AG08395 (cell line): ENCODE measurements at places on chromosomes 6 and 20.
A peak's percentile ranks its signal among the peaks of the same experiment; 100 is the strongest.

DNA sequence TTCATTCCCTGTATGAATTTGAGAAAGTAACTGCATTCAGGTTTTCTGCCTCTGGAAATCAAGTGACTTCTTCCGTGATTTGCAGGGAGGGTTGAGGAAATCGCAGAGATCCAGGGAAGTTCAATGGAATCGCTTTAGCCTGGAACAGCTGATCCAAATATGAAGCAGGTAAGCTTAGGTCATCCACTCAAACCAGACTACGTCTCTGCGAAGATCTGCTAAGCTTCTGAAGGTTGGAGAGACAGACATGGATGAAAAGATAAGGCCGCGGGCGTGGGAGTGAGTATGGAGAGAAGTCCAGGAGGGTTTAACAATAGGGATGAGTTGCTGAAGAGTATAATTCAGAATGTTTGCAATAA lies 34.2 kb upstream of the BTN3A2 start:
- DNase-seq: no peak

GRCh38 chr6:156262014-156262413 lies 515.2 kb upstream of the ARID1B start:
- DNase-seq: no peak

DNA sequence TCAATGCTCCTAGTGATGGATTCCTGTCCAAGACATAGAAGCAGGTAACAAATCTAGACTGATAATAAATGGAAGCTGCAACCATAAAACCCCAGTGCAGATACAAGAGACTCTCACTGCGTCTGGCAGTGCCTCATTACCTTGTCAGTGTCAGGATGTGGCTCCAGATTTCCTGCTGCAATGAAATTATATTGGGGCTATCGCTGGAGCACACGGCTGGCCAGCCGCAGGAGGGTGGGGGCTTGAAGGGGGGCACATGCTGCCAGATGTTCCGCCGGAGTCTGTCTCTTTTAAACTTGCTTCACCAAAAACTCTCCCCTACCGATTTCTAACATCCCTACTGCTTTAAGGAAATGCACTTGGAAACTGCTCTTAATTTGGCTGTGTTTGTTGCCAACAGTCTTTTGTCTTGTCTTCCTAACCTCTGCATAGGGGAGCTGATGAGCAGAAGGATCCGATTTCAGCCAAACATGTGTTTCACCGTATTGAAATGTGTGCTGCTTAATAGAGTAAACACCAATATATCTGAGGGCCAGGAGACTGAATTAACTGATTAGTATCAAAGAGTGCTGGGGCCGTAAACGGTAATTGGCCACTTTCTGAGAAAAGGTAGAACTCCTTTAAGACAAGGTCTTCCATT lies 102.2 kb upstream of the EXOC2 start:
- no peak for DNase-seq

DNA sequence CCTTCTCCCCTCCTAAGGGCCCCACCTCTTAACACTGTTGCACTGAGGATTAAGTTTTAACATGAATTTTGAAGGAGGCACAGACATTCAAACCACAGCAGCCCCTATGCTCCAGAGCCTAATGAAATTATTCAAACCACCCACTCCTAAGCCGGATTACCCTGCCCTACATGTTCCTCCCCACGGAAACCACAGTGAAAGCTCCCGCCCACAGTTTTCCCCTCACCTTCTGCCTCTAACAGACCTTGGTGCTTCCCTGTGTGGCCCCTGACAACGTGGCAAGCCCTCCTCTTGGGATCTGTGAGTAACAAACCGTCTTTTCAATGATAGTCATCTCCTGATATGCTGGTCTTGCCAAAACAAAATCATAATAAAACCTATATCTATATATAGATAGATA lies 74.8 kb downstream of the RIN2 start:
- no peak for DNase-seq

DNA sequence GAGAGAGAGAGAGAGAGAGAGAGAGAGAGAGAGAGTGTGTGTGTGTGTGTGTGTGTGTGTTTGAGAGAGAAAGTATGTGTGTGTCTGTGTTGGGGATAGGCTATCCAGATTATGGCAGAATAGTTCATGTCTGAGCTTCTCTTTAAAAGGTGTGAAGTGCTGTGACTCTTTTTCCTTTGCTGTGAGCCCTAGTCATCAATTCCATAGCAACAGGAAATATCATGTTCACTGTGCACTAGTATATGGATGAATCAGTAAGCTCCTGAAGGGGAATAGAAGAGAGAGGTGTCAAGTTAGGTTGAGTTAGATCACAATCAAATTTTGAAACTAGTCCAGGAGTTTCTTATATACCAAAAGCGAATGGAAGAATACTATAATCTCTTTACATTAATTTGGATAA lies 318.7 kb downstream of the RFPL4B start:
- DNase-seq: peak; percentile 22

DNA sequence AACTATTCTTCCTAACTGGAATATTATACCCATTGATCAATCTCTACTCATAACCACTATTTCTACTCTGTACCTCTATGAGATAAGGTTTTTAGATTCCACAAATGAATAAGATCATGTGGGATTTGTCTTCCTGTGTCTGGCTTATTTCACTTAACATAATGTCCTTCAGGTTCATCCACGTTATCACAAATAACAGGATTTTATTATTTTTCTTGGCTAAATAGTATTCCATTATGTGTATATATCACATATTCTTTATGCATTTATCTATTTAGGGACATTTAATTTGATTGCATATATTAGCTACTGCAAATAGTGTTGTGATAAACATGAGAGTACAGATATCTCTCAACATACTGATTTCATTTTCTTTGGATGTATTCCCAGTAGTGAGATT lies 823.0 kb upstream of the ADGRB3 start:
- DNase-seq: no peak

- peak; percentile 92 for DNase-seq
Observed at GRCh38 chr6:157221049-157221816, 102.1 kb downstream of the TMEM242 start.

DNA sequence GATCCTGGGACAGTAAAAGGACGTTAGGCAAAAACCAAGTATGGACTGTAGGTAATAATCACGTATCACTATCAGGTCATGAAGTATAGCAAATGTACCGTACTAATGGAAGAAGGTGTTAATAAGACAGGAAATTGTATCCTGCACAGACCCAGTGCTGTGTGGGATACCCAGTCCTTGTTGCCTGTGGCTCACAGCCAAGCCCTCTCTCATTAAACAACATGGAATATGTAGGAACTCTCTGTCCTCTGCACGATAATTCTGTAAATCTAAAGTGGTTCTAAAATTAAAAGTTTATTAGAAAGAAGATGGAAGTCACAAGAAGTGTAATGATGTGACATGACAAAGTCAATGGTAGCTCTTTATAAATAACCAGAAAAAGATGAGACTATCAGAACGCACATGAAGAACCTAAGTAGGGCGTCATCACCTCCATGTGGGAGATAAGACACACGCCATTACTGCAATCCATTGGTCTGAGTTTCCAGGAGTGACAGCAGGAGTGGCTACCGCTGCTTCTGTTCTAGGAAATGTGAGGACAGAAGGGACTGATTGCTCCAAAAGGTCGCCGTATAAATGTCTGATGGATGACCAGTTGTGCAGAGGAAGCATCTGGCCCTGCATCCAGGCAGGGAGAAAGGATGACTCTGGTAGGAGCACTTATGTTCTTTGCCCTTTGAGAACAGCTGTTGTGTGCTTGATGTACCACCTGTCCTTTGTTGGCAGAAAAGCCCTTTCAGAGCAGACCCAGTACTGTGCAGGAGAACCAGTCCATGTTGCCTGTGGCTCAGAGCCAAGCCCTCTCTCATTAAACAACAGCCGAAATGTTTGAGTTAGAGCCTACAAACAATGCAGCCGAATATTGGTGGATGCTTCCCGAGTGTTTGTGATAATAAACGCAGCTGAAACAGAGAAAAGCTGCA lies 125.6 kb downstream of the FIG4 start:
- DNase-seq: no peak

DNA sequence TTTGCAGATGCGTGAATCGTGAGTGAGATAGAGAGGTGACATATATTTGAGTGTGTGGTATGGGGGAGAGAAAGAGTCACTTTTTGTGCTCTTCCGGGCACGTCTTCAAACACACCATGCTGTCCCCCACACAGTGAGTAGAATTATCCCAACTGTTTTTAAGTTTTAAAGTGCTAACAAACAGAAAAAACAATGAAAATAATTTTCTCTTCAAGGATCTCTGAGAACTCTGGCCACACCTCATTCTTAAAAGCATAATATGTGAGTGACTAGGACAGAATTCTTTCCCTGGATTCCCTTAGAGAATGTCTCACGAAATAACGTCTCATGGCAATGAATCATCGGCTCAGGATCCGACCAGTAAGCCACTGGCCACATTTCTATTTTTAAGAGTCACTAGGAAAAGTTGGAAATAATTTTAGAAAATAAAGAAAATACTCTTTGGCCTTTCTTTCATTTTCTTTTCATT lies 235.7 kb upstream of the ZNF217 start:
- DNase-seq: peak; percentile 88

DNA sequence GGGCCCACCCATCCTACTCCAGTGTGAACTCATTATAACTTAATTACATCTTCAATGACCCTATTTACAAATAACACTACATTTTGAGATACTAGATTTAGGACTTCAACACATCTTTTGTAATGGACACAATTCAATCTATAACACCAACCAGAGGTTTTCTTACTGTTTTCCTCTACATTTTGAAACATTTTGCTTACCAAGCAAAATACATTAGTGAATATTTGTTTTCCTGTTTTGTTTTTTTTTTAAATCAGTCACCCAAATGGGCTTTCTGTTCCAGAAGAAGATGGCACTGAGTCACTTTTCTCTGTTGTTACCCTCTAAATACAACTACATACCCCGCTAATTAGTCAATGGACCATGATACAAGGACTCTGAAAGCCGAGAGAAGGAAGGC lies 104.7 kb upstream of the PRND start:
- DNase-seq: no peak

- no peak for DNase-seq
Observed at GRCh38 chr20:62735331-62735821, 26.7 kb downstream of the NTSR1 start.

GRCh38 chr6:90687775-90688380 lies 101.0 kb upstream of the MAP3K7 start:
- no peak for DNase-seq

GRCh38 chr6:109717971-109718370 lies 26.9 kb downstream of the FIG4 start:
- DNase-seq: no peak

DNA sequence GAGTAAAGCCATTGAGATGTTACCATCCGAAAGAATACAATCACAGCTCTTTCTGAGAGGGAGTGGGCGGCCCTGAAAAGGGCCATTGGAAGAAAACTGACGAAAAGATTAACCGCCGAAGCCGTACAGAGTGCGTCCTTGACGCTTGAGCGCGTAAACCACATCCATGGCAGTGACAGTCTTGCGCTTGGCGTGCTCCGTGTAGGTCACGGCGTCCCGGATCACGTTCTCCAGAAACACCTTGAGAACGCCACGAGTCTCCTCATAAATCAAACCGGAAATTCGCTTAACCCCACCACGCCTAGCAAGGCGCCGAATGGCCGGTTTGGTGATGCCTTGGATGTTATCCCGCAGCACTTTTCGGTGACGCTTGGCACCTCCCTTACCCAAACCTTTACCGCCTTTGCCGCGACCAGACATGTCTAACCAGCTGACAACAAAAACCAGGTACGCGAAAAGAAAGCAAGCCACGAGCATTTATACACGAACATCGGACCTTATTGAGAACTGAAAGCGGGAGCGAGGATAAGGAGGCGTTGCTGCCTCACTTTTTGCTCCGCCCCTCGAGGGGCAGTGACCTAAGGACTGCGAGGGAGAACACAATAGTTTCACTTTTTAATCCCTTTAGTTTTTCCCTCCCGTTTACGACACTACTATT lies 60.3 kb upstream of the HFE start:
- DNase-seq: peak; percentile 75

GRCh38 chr6:97186416-97186999 lies 96.5 kb downstream of the MMS22L start:
- peak; percentile 64 for DNase-seq

- no peak for DNase-seq
Observed at GRCh38 chr6:36959555-36960250, 5.2 kb downstream of the PI16 start.

DNA sequence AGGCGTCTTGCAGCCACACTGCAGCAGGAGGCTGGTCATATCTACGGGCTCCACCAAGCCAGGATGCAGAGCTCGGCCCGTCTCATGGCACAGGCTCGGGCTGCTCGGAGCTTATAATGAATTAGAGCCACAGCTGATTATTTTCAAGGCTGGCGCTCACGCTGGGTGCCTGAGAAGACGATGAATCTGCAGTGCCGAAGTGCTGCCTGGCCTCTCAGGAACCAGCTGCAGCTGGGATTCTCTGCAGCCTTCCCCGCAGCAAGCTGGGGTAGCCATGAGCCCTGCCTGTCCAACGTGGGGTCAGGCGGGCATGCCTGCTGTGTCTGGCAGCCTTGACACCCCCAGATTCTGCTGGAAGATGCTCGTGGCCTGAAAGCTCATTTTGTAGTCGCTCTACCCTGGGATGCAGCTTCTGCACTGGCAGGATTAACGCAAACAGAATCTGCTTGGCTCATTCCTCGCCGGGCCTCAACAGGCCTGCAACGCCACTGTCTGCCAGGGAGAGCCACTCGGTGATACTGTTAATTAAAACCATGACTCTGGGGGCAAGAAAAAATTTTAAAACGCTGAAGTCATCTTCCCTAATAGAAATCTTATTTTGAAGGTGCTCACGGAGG lies 104.3 kb downstream of the CDH26 start:
- peak; percentile 86 for DNase-seq
